T-helper 17 cell (primary cell): ENCODE measurements at places on chromosomes 6 and 20.

GRCh38 chr6:151109869-151110575 is 129.7 kb upstream of the AKAP12 start:
- peaks cover 2% of the 10 kb centered on the region for H3K4me1 ChIP-seq
- H3K27ac ChIP-seq, result no peak overlapping the region
- H3K36me3 ChIP-seq, result no peaks in the 10 kb centered on the region
- no peak for DNase-seq
- no peak overlapping the region for H3K4me3 ChIP-seq

DNA sequence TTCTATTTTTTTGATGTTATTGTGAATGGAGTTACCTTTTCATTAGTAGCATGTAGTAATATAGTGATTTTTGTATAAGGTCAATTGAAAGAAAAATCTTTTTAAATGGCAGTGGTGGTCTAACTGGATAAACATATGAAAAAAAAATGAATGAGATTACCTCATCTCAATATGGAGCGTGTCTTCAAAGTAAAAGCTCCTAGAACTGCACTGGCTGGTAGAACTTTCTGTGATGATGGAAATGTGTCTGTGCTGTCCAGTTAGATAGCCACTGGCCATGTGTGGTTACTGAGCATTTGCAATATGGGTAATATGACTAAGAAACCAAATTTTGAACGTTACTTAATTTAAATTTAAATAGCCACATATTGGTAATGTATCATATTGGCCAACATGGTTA is 44.1 kb downstream of the MRAP2 start:
- no peaks in the 10 kb centered on the region for H3K36me3 ChIP-seq
- no peak overlapping the region for H3K4me3 ChIP-seq
- H3K27ac ChIP-seq, result no peak overlapping the region
- no peak for DNase-seq
- H3K27me3 ChIP-seq, result peaks cover 9% of the 10 kb centered on the region

- H3K27ac ChIP-seq, result no peak overlapping the region
- peaks cover 4% of the 10 kb centered on the region for H3K27me3 ChIP-seq
- DNase-seq, result no peak
- H3K4me3 ChIP-seq, result no peak overlapping the region
- peaks cover 2% of the 10 kb centered on the region for H3K4me1 ChIP-seq
These were observed 48.0 kb upstream of the PNRC1 start for GRCh38 chr6:89032599-89032998.

GRCh38 chr6:48474830-48475229 is 363.8 kb upstream of the PTCHD4 start:
- H3K4me3 ChIP-seq, result no peak overlapping the region
- H3K4me1 ChIP-seq, result no peaks in the 10 kb centered on the region
- no peaks in the 10 kb centered on the region for H3K36me3 ChIP-seq

GRCh38 chr20:2751347-2751877 is 49.0 kb downstream of the CPXM1 start:
- no peaks in the 10 kb centered on the region for H3K36me3 ChIP-seq
- H3K27ac ChIP-seq, result no peak overlapping the region
- no peak for DNase-seq
- H3K4me3 ChIP-seq, result peak overlapping the region; percentile 91

DNA sequence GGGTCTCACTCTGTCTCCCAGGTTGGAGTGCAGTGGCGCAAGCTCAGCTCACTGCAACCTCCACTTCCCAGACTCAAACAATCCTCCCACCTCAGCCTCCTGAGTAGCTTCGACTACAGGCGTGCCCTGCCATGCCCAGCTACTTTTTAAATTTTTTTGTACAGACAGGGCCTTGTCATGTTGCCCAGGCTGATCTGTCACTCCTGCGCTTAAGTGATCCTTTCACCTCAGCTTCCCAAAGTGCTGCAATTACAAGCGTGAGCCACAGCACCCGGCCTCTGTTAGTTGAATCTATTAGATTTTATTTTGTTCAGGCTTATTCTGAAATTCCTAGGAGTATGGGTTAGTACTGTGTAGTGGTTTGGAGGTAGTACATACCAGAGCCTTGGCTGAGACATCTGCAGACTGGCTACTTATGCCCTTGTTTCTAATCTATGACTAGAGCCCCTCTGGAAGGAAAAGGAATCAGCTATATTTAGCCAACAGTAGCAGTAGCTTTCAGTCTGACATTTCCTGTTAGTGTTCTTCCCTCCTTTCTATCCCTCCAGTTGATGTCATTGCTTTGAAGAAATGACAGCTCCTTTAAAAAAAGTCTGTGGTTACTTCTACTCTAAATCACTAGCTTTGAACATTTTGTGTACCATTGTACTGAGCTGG is 74.4 kb downstream of the ITCH start:
- H3K4me1 ChIP-seq, result peaks cover 14% of the 10 kb centered on the region
- DNase-seq, result no peak
- peaks cover 2% of the 10 kb centered on the region for H3K36me3 ChIP-seq
- H3K27ac ChIP-seq, result no peak overlapping the region

GRCh38 chr6:141261016-141261671 is 871.6 kb upstream of the GJE1 start:
- no peak overlapping the region for H3K27ac ChIP-seq
- no peaks in the 10 kb centered on the region for H3K27me3 ChIP-seq
- H3K4me3 ChIP-seq, result no peak overlapping the region
- H3K36me3 ChIP-seq, result no peaks in the 10 kb centered on the region
- DNase-seq, result no peak

DNA sequence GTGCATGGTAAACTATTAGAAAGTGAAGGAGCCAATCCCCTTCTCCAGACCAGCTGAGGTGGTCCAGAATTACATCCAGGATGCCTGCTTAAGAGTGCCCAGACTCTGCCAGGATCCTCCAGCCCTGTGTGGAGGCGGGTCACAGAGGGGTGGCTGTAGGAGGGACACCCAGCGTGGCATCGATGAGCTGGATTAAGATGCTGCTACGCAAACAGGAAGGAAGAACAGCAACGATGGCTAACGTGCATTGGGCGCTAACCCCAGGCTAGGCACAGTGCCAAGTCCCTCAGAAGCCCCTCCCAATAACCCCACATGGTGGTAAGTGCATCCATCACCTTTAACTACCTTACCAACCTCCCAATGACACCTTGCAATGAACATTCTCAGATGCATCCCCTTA is 63.9 kb upstream of the MRPS10 start:
- H3K27ac ChIP-seq, result peak overlapping the region; percentile 90
- DNase-seq, result no peak
- H3K4me3 ChIP-seq, result peak overlapping the region; percentile 57
- H3K36me3 ChIP-seq, result peaks cover 3% of the 10 kb centered on the region
- H3K4me1 ChIP-seq, result peaks cover 41% of the 10 kb centered on the region

- no peak for DNase-seq
- no peak overlapping the region for H3K4me3 ChIP-seq
These were observed 102.1 kb downstream of the CEBPB start for GRCh38 chr20:50292591-50293283.

GRCh38 chr6:33757906-33758305 is 11.2 kb upstream of the IP6K3 start:
- no peaks in the 10 kb centered on the region for H3K36me3 ChIP-seq
- no peak for DNase-seq
- no peak overlapping the region for H3K27ac ChIP-seq
- peaks cover 3% of the 10 kb centered on the region for H3K4me1 ChIP-seq
- peaks cover 18% of the 10 kb centered on the region for H3K27me3 ChIP-seq

DNA sequence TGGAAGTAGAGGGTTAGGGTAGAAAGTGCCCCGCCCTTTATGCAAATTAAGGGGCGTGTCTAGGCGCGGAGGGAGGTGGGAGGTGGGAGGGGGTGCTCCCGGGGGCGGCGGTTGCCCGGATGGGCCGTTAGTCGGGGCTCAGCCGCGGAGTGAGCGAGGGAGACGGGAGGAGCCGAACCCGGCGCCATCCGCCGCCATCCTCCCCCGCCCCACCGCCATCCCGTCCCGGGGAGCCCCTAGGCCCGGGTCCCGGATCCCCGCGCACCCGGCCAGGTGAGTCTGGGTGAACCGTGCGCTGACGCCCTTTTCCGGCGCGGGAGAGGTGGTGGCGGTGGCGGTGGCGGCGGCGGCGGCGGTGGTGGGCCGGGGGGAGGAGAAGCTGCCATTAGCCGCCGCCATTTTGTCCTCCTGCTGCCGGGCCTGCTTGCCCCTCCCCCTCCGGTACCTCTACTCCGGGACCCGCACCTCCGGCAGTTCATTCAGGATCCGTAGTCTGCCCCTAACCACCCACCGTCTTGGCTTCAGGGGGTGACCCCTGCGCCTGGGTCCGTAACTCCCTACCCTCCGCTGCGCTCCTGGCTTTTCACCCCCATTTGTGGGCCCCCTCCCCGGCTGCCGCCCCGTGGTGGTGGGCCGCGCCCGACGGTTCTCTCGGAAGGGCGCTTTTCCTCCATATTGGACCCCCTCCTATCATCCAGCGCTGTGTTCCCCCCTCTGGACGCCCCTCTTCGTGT is at the start of gene PRRC2A:
TSS of gene PRRC2A (plus strand) at position 130 of the 734 bp plus-strand sequence. CDS start 2,075 bp downstream, outside the sequence.
- peak within 1 kb of the TSS; percentile 95 for H3K27ac ChIP-seq
- H3K36me3 ChIP-seq, result peaks cover 4% of the 10 kb centered on the region
- no peak for DNase-seq
- H3K4me3 ChIP-seq, result peak within 1 kb of the TSS; percentile 93
- peaks cover 34% of the 10 kb centered on the region for H3K4me1 ChIP-seq

- H3K4me3 ChIP-seq, result peak overlapping the region; percentile 94
- no peaks in the 10 kb centered on the region for H3K27me3 ChIP-seq
- no peaks in the 10 kb centered on the region for H3K36me3 ChIP-seq
- DNase-seq, result no peak
- peak overlapping the region; percentile 98 for H3K27ac ChIP-seq
These were observed 493 bp downstream of the CD83 start for GRCh38 chr6:14118091-14118439.

DNA sequence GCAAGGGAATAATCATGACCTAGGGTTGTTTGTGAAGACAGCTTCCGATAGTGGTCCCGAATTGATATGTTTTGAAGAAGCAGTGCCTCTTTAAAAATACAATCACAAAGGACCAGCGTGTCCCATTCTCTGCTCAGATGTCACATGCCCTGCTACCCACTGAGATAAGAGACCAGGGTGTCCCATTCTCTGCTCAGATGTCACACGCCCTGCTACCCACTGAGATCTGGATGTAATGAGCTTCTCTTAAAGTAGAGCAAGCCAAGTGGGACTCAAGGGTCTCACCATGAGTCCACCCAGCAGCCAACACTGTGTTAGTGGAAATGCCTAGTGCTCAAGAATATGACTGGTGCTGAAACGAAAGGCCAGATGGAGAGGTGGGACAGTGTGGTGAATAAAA is 22.2 kb downstream of the RIN2 start:
- H3K4me3 ChIP-seq, result no peak overlapping the region
- no peak overlapping the region for H3K27ac ChIP-seq
- H3K4me1 ChIP-seq, result peaks cover 7% of the 10 kb centered on the region
- no peak for DNase-seq
- H3K36me3 ChIP-seq, result peaks cover 2% of the 10 kb centered on the region

DNA sequence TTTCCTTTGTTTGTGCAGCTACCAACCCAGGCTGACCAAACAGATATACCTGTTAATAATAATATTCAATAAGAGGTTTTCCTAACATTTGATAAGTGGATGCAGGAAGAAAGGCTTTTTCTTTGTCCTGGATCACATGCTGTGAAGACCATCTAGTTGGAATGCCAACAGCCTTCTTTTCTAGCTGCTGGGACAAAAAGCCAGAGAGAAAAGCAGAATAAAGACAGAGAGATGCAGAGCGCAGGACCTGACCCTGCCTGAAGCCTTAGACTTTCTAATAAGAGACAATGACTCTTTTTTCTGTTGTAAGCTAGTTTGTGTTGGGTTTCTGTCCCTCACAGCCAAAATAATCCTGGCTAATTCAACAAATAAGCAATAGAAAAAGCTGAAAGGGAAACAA is 308.2 kb downstream of the PHF3 start:
- H3K4me1 ChIP-seq, result no peaks in the 10 kb centered on the region
- no peak overlapping the region for H3K27ac ChIP-seq
- DNase-seq, result no peak
- H3K27me3 ChIP-seq, result no peaks in the 10 kb centered on the region
- H3K4me3 ChIP-seq, result no peak overlapping the region

DNA sequence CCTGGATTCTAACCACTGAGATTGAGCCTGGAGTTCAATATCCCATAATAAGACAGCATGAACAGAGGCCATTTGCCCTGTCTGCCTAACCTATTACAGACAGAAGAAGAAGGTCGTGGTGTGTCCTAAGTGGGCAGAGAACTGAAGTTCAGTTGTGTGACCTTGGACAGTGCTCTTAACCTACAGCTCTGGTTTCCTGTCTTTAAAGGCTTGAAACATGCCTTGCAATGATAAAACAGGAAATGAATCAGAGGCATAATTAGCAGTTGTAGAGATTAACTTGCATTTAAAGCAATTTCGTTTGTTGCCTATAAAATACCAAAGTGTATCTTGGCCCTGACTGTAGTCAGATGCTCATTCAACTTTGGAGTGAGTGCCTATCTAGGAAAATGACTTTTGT is 507.2 kb upstream of the CHD6 start:
- no peak for DNase-seq
- no peak overlapping the region for H3K27ac ChIP-seq
- H3K4me1 ChIP-seq, result no peaks in the 10 kb centered on the region
- no peak overlapping the region for H3K4me3 ChIP-seq

- H3K4me3 ChIP-seq, result no peak overlapping the region
- DNase-seq, result no peak
- no peak overlapping the region for H3K27ac ChIP-seq
- H3K36me3 ChIP-seq, result peaks cover 3% of the 10 kb centered on the region
- H3K27me3 ChIP-seq, result peaks cover 62% of the 10 kb centered on the region
- no peaks in the 10 kb centered on the region for H3K4me1 ChIP-seq
These were observed 8.8 kb upstream of the TRIM31 start for GRCh38 chr6:30121446-30122366.

- peaks cover 55% of the 10 kb centered on the region for H3K27me3 ChIP-seq
- DNase-seq, result no peak
- H3K4me3 ChIP-seq, result no peak overlapping the region
- H3K36me3 ChIP-seq, result peaks cover 2% of the 10 kb centered on the region
These were observed 299.5 kb downstream of the PREX1 start for GRCh38 chr20:48528346-48528745.

DNA sequence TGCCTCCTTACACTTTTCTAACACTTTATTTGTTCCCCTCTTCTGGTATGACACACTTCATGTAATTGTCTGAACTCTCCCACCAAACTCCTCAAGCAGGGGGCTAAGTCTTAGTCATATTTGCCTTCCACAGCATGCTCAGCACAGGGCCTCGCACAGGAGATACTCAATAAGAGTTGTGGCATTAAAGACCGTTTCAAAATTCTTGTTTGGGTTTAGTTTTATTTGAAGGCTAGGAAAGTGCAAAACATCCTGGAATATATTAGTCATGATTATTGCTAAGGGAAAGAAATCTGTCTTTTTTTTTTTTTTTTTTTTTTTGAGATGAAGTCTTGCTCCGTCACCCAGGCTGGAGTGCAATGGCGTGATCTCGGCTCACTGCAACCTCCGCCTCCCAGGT is 137.6 kb upstream of the ECI2 start:
- DNase-seq, result no peak
- peaks cover 12% of the 10 kb centered on the region for H3K27me3 ChIP-seq
- H3K27ac ChIP-seq, result no peak overlapping the region
- H3K4me3 ChIP-seq, result no peak overlapping the region
- H3K4me1 ChIP-seq, result no peaks in the 10 kb centered on the region
- no peaks in the 10 kb centered on the region for H3K36me3 ChIP-seq

- no peaks in the 10 kb centered on the region for H3K36me3 ChIP-seq
- H3K4me1 ChIP-seq, result no peaks in the 10 kb centered on the region
- H3K4me3 ChIP-seq, result no peak overlapping the region
- DNase-seq, result no peak
- no peaks in the 10 kb centered on the region for H3K27me3 ChIP-seq
- no peak overlapping the region for H3K27ac ChIP-seq
These were observed 231.6 kb downstream of the HTR1B start for GRCh38 chr6:77231438-77232305.

GRCh38 chr6:137097057-137097456 is 52.3 kb upstream of the IL20RA start:
- no peak overlapping the region for H3K27ac ChIP-seq
- H3K4me3 ChIP-seq, result no peak overlapping the region
- H3K36me3 ChIP-seq, result no peaks in the 10 kb centered on the region
- DNase-seq, result no peak
- H3K27me3 ChIP-seq, result no peaks in the 10 kb centered on the region
- H3K4me1 ChIP-seq, result peaks cover 26% of the 10 kb centered on the region
